ENCODE measurements at places on chromosomes 2 and 18.

- no peak for DNase-seq
These were observed 183.7 kb downstream of the TCF4 start for GRCh38 chr18:55404136-55404830.

DNA sequence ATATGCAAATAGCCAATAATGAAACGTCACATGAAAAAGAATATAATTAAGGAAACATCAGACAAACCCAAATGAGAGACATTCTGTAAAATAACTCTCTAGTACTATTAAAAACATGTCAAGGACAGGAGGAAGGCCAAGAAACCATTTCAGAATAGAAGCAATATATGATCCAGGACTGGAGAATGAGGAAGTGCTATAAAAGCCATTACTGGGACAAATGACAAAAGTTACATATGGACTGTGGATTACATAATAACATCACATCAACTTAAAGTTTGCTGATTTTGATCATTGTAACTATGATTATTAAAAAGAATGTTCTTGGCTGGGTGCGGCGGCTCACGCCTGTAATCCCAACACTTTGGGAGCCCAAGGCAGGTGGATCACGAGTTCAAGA lies 81.3 kb downstream of the CRACDL start:
- no peak for DNase-seq

- DNase-seq = no peak
These were observed 528.0 kb upstream of the TNP1 start for GRCh38 chr2:217387776-217388387.

- no peak for DNase-seq
These were observed 435.9 kb downstream of the TSN start for GRCh38 chr2:122191331-122191730.

DNA sequence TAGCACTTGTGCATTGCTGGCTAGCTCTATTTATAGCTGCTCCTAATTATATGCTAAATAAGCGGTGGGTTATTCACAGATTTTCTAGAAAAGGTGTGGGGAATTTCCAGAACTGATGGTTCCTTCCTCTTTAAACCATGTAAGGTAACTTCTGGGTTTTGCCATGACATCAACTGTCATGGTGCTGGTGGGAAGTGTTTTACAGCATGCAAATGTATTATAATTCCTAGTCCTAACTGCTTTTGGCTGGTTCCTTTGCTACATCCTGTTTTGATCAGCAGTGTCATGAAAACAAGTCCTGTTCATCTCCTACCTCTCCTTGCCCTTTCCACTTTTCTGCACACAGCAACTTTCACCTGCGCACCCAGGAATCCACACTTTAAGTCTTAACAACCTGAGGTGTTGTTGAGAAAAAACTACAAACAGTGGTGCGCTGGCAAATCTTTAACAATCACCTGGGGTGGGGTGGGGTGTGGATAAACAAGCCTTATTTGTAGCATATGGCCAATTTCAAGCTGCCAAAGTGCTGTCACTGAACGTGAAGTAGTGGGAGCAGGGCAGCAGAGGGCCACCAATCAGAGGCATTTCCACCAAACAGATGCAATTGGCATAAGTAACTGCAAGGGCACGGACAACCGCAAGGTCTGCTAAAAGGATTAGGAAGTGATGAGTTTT lies 33.4 kb upstream of the SKOR2 start:
- no peak for DNase-seq

DNA sequence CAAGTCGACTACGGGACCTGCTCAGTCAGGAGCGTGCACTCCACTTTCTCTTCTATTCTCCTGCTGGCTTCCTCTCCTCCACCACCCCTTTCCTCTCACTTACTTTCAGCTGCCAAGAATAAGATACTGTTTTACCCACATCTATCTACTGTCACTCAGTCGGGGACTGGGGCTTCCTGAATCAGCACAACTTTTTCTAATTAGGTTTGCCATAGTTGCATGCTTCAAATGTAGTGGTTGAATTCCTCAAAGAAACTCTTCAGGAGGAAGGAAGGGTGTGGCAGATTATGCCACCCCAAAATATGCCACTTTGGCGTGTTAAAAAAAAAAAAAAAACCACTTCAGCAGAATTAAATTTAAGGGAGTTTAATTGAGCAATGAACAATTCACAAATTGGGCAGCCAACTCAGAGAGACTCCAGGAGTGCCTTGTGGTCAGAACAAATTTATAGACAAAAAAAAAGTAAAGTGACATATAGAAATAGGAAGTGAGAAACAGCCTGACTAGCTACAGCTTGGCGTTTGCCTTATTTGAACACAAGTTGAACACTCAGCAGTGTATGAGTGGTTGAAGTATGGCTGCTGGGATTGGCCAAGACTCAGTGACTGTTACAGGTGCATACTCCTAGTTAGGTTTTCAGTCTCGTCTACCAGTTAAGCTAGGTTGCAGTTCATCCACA lies 32.5 kb upstream of the RMDN2 start:
- no peak for DNase-seq

GRCh38 chr2:191916826-191917225 lies 69.9 kb upstream of the CAVIN2 start:
- DNase-seq = no peak

DNA sequence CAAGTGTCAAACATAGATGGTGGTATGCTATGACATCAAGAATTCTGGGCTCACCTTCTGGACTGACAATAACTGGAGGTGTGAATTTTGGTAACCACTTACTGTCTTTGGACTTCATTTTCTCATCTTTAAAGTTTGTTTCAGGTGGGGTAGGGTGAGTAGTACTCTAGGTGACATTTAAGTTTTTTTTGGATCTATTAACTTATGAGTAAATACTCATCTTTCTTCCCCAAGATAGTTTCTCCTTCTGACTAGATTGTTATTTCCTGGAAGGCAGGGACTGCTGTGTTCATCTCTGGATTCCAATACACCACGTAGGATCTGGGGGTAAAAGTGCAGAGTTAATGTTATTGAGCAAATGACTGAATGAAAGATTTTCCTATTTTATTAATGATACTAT lies 55.9 kb downstream of the ICOS start:
- no peak for DNase-seq

DNA sequence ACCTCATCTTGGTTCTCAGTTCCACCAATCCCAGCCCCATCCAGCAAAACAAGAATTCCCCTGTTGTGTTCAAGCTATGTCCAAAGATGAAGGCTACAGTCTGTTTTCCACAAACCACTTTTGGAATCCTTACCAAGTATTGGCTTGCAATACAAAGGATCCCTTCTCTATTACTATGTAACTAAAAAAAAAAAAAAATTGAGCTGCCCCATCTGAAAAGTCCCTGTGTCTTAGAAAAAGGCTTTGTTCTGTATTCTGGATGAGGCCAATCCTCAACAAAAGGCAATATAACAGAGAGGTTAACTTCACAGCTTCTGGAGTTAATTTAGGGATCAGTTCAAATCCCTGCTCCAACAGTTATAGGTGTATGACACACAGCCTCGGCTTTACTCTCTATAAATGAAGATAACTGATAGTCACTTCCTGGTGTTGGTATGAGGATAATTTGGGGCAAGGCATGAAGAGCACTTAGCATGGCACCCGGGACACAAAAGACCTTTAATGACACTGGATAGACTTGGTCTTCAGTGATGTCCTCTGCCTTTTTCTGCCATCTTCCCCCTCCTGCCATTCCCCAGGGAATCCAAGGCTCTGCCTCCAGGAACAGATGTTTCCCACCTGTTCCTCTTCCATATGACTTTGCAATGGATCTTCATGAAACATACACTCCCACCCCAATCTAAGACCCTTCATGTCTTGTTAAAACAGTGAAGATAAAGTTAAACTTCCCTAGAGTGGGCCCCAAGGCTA lies 61.2 kb upstream of the ATL2 start:
- no peak for DNase-seq
